ENCODE measurements at places on chromosomes 3 and 15. TPM values are rescaled to one million over a fixed set of nuclear protein-coding genes. Genes with fewer than 3 reads are reported as not detected.

DNA sequence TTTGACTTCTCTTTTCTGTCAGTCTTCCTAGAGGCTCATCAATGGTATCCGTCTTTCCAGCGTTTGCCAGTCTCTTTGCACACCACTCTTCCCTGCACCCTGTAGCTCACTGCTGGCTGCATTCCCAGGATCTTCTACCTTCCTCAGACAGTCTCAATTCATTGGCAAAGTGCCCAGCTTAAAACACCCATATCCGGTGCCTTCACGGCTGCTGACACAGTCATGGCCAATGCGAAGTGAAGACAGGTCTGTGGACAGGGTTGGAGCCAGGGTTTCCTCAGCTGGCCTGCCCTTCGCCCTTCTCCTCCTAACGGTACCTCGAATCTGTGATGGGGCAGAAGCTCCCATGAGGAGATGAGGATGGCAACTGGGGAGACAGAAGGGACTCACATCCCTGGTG is 36.1 kb downstream of the PTH1R start:
- DNase-seq = no peak

- DNase-seq = no peak
Observed at GRCh38 chr3:117589454-117589853, 879.9 kb downstream of the TUSC7 start.

The CLRN1 gene
- not detected for total RNA-seq

DNA sequence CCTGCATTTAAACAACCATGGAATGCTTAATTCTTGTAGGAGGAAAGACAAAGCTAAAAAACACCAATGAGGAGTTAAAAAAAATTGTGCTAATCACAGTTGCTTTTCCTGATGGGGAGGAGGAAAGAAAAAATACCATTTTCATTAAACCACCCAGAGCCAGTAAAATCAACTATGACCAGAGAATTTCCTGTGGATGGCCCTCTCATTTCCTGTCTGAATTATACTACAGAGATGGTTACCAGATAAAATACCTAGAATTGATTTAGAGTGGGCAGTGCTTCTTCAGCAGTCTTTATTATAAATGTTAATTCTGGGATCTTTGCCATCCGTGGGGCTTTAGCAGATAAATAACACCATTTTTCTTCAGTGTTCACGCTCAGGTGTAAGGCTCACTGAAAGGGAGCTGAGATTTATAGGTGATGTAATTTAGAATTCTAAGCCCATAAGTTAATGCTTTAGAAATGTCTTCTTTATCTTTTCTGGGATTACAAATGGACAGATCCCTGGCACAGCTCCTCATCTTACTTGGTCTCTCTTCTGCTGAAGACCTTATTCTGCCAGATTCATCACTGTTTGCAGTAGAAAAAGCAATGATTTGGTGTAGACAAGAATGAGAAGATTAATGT is 37.9 kb downstream of the RETNLB start:
- DNase-seq = no peak

The CP gene
- not detected for total RNA-seq

- DNase-seq = no peak
Observed at GRCh38 chr15:63407612-63408011, 26.0 kb upstream of the CA12 start.

The PLA1A gene
- not detected for total RNA-seq

DNA sequence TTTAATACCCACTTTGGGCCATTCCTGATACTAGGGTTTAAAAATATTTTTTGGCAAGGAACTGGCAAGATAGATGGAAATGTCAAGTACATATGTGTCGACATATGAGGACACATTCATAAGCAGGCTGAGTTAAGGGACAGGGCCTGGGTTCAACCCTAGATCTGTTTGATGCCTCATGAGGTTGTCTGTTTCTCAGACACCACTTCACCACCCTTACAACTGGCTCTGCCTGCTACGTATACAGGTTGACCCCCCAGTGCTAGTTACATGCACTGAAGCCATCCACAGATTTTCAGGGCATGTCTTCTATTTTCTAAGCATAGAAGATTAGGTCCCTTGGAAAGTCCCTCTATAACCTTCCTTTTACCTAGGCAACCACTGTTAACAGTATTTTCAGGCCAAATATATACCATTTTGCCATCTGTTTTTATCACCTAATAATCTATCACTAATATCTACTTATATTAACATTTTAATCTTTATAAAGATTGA is 296.7 kb downstream of the PLCL2 start:
- no peak for DNase-seq

The NANOGP8 gene
- total RNA-seq = not detected

- peak; percentile 33 for DNase-seq
Observed at GRCh38 chr3:25831578-25831977, 41.7 kb downstream of the OXSM start.

- peak; percentile 96 for DNase-seq
Observed at GRCh38 chr3:39166134-39166710, 12.8 kb upstream of the CSRNP1 start.

The MITF gene
- total RNA-seq = 25.3 TPM

DNA sequence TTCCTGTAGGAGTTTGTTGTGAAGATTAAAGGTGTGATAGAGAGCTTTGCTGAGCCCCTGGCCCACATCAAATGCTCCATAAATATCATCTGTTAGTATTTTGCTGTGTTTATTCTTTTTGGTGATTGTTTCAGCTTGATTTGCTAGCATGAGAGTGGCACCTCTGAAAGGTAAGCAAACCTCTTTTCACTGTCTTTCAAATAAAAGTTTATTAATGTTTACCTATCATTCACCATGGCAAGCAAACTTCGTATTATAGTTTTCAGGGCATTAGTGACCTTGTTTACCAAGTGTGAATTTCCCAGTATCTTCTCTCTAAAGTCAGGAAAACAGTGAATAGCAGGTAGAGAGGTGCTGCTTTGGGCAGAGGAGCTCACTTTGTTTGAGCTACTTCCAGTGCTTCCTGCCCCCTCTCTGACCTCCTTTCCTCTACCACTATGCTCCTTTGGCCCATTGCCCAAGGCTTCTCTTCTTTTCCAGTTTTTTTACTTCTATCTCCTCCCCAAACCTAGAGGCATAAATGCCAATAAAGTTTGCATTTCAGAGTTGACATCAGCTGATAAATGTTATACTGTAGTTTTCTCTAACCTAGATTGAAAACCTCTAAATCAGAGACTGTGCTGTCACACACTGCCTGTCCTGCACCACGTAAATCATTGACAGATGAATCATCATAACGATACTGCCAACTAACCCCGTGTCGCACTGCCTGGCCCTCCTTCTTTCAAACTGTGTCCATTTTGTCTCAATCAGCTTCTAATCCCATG is 569.0 kb downstream of the TUSC7 start:
- DNase-seq = no peak

- DNase-seq = no peak
Observed at GRCh38 chr15:56934269-56934668, 15.8 kb downstream of the TCF12 start.

DNA sequence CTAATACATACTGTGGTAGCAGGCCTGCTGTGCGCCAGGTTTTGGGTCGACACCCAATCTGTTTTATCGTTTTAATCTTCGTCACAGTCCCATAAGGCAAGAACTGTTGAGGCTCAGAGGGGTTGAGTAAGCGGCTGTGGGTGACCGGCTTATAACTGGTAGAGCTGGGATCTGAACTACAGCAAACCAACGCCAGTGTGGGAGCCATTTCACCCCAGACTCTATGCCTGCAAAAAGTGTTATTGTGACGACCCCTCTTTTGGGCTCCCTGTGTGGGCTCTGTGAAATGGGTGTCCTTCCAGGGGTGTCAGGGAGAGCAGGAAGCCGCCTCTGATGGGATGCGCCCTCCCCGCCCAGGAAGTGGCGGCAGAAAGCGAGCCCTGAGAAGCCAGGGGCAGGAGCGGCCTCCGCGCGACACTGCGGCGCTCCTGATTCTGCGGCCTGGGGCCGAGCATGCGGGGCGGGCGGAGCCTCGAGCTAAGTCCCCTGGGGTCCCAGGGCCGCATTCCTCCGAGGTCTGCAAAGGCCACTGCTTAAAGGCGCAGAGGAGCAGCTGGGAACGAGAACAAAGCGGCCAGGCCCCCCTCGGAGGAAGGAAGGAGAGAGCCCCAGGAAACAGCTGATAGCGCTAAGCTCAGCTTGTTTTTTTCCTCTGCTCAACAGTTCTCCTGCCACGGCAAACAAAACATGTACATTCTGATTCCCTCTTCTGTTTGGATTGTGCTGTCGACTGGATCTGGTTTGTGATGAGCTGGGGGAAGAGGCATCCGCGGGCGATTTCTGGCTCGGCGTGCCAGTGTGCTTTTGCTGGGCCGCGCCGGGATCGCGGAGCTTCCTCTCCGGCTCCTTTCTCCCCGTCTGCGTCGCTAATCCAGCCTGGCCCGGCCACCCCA is 33.9 kb downstream of the GRK7 start:
- no peak for DNase-seq

GRCh38 chr3:4290272-4290893 is 12.8 kb upstream of the SETMAR start:
- DNase-seq = no peak

- no peak for DNase-seq
Observed at GRCh38 chr3:127531821-127532220, 58.7 kb downstream of the TPRA1 start.

The WNT5A gene
- total RNA-seq = 345 TPM

DNA sequence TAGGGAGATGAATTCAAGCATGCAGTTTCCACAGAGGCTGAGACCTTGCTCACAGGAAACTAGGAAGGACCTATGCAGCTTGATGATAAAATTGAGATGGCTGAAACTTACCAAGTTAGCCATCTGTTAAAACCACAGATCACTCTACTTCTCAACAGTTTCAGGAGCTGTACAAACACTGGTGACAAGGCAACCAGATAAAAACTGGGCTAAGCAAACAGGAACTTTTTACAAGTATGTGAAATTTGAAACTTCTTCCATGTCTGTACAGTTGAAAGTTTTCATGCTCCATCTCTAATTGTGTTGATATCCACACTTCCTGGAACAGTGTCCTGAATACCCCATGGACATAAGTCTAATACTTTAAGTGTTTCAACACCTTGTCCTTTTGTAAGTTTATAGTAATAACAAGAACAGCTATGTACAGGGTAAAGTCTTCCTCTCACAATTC is 78.2 kb downstream of the FAIM start:
- peak; percentile 78 for DNase-seq

- no peak for DNase-seq
Observed at GRCh38 chr3:168585544-168585943, 489.8 kb upstream of the GOLIM4 start.

DNA sequence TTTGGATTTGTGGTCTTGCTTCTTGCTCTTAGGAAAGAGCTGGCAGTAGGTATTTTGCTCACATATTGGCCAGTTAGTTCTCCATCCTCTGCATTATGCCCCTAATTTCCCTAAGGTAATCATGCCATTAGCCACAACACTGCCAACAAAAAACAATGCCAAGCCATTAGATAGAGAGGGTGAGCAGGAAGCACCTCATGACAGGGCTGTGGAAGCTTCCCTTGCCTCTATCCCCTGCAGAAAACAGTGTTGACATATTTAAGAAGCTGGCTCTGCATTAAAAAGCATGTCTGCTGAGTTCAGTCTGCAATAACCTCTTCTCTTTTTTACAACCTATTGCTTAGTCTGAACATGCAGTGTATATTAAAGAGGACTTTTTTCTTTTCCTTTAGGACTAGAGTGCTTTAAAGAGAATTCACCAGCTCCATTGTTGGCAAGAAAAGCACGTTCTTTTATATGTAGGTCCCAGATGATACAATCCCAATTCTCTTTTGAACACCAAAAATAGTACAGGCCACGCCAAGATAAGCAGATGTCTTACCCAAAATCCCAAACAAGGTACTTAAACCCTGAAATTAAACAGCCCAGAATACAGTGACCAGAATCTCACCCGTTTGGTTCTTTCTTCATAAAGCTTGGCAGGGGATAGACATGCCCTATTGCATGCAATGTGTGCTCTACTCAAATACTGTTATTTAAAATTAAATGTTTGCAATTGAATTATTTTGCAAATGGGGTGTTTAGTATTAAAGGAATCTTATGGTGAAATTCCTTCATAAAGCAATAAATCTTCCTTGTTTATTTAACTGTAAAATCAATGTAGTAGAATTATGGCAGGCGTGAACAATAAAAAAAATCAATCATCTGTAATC is 93.7 kb upstream of the UBE3A start:
- DNase-seq = no peak

GRCh38 chr3:12255393-12255792 is 33.5 kb upstream of the PPARG start:
- DNase-seq = no peak

The NLGN1 gene
- total RNA-seq = 16.6 TPM

DNA sequence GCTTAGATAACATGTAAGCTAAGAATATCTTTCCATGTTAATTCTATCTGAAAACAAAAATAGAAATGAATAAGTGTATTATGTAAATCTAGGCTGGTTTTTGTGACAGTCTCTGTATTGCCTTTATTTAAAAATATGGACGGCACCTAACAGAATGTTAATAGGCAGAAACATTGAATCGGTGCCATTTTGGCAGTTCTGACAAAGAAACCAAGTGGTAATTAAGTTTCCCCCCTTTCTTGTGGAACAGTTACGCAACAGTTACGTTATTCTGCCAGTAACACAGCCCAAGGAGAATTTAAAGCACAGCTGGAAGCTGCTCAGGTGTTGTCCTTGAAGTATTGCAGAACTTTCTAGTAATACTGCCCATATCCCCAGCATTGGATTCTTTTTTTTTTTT is 21.5 kb downstream of the LARS2 start:
- DNase-seq = no peak

The C2CD4A gene
- not detected for total RNA-seq

GRCh38 chr15:92668620-92669019 is 13.0 kb upstream of the FAM174B start:
- DNase-seq = no peak

The TRPM1 gene
- 0.29 TPM for total RNA-seq

GRCh38 chr15:40768521-40769273 is 1.1 kb upstream of the C15orf62 start:
- DNase-seq = no peak

The RPL32 gene
- total RNA-seq = 1,490 TPM

DNA sequence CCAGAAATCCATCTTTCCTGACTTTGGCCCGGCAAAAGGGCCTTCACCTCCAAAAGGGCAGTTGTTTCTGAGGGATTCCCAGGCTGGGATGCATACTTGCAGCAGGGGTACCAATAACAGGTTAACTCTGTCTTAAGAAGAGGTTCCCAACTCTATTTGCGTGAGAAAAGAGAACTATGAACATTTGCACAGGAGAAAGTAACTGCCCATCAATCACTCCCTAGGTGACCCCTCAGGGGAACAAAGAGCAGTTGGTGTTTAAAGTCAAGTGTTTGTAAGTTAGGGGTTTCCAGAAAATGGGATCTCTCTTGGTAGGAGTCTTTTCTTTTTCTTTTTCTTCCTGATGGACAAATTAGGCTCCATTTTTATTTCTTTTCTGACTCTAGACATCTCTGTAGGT is 97.3 kb downstream of the EPHB1 start:
- DNase-seq = no peak

The ECE2 gene
- total RNA-seq = not detected

Data from HFFc6 (cell line).